Activated CD4-positive, alpha-beta T cell treated with anti-CD3 and anti-CD28 coated beads for 1 hour (primary cell): ENCODE measurements at places on chromosomes 2 and 18.

GRCh38 chr18:48949606-48950535, 894 bp downstream of the SMAD7 start:
- DNase-seq, result no peak

GRCh38 chr2:43078781-43079755, 147.3 kb downstream of the ZFP36L2 start:
- no peak for DNase-seq

GRCh38 chr2:71008342-71008741, 13.7 kb upstream of the TEX261 start:
- no peak for DNase-seq

DNA sequence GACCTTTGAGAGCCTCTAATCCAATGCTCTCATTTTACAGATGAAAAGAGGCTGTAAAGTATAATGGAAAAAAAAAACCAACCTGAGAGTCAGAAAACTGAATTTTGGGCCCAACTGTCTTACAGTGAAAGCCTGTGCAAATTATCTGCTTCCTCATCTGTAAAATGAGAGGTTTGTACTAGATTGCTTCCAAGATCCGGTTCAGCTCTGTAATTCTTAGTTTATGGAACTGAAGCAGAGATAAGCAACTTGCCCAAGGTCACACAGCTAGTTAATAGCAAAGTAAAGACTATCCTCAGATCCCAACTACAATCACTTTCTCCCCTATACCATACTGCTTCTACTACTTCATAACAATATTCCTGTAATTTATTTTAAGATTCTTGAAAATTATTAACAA, 6.3 kb downstream of the TLK1 start:
- no peak for DNase-seq

GRCh38 chr2:19488009-19488691, 129.7 kb upstream of the OSR1 start:
- no peak for DNase-seq

DNA sequence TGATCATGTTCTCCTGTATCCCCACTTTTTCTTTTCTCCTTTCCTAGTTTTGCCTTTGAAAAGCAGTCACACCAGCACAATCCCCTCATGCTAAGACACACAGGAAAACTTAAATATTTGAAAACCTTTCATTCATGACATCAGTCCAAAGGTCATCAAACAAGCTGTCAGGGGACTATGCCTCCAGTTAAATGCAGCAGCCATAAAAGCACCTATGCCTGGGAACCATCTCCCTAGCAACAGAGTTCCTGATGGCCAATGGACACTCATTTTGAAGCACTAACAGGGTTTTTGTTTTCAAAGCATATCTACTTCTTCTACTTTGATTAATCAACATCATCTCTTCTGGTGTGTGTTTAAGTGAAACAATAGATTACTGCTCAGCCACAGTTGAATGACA, 286.4 kb upstream of the PARD3B start:
- DNase-seq, result no peak

DNA sequence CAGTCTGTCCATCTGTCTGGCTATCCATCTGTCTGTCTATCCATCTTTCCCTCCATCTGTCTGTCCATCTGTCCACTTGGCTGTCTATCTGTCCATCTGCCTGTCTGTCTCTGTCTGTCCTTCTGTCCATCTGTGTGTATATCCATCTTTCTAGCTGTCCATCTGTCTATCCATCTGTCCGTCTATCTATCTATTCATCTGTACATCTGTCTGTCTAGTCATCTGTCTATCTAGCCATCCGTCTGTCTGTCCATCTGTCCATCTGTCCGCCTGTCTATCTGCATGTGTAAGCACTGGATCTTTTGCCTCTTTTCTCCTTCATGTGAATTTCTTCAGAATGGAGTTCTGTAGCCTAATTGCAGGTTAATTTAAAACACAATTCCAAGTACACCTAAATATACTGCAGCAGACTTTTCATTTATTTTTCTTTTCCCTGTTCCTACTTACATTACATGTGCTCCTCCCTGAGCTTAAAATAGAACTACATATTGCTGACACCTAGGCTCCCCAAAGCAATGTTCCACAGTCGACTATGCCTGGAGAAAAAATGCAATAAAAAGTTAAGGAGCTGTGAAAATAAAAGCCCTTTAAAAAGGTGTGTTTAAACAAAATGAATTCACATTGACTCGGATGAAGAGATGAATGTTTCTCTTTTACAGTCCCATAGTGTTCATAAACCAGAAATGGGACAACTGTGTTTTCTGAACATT, 37.4 kb upstream of the TXNDC2 start:
- DNase-seq, result no peak
